ENCODE measurements at places on chromosomes 6 and 20.

- no peak for DNase-seq
These were observed 3.0 kb upstream of the WFDC10A start for GRCh38 chr20:45626540-45626939.

GRCh38 chr6:144768551-144769075 lies 483.5 kb downstream of the UTRN start:
- no peak for DNase-seq

DNA sequence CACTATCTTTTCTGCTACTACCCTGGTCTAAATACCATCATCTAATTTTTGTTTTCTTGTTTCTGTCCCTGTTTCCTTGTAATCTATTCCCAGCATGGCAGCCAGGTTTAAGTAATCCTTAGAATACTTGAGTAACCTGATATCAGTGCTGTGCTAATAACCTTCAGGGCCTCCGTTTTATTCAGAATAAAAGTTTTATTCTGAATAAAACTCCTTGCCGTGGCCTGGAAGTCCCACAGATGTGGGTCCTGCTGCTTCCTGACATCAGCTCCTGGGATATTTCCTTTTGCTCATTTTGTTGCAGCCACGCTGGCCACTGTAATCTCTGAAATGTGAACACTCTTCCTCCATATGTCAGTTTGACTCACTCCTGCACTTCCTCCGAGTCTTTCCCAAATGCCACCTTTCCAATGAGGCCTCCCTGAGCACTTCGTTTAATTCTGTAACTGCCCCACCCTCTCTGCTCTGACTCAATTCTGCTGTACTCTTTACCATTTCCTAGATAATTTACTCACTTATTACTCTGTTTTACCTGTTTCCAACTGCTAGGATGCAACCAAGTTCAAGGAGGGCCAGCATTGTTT lies 114.0 kb upstream of the FOXA2 start:
- DNase-seq = no peak

DNA sequence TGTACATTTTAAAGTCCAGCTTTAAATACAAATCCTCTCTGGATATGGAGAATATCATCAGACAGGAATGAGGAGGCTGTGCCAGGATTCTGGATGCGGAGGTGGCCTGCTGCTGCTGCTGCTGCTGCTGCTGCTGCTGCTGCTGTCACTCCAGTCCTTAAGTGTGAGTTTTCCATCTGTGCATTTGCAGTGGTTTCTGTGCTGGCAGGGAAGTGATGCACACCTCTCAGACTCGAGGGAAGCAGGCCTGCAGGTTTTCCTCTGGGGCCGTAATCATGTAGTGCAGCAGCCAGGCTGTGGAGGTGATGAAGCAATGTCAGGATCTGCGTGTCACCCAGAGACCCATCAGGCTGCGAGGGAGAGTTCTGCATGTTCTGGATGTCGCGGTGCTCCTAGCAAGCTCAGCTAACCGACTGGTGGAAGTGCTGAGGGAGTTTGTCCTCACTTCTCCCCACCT lies 32.0 kb downstream of the CFAP61 start:
- DNase-seq = no peak

- no peak for DNase-seq
These were observed 306.3 kb downstream of the ADGRB3 start for GRCh38 chr6:68941345-68941744.

GRCh38 chr6:94487371-94487770 lies 1068.0 kb upstream of the EPHA7 start:
- DNase-seq = no peak

- DNase-seq = no peak
These were observed 76.6 kb downstream of the DZANK1 start for GRCh38 chr20:18390201-18390600.

DNA sequence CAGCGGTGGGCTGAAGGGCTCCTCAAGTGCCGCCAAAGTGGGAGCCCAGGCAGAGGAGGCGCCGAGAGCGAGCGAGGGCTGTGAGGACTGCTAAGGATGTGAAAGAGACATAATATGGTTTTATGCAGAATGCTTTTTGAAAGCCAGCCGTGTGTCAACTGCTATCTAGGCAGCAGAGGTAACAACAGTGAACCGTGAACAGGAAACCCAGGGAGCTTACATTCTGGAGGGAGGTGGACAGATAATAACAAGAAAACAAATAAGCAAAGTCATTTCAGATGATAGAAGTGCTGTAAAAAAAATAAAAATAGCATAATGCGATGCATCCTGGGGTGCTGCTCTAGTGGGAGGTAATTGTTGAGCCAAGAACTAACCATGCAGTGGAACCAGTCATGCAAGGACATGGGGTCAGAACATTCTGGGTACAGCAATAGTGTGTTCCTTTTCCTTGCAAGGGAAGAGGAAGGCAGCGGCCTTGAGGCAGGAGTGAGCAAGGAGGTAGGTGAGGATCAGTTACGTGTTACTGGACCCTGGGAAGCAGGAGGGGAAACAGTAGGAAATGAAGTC lies 134.4 kb upstream of the TMEM170B start:
- DNase-seq = no peak

DNA sequence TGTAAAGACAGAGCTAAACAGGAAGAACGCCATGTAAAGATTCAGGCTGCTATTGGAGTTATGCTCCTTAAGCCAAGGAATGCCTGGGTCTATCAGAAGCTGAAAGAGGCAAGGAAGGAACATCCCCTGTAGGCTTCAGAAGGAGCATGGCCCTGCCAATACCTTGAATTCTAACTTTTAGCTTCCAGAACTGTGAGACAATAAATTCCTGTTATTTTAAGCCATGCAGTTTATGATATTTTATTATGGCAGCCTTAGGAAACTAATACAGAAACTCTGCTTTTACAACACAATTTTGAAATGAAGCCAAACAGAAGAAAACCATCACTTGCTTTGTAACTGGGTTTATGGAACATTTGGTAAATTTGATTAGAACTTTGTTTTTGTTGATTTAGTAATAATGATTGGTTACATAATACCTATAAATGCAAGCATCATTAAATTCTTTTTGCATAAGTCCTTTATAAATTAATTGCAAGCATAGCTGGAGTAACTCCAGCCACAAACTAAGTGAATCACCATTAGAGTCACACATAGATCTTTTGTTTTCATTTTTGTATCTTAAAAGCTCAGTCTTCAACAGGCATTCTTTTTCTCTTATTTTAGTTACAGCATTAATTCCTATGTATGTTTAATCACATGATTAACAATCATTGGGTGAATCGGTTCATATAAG lies 33.5 kb upstream of the TSPYL1 start:
- no peak for DNase-seq

DNA sequence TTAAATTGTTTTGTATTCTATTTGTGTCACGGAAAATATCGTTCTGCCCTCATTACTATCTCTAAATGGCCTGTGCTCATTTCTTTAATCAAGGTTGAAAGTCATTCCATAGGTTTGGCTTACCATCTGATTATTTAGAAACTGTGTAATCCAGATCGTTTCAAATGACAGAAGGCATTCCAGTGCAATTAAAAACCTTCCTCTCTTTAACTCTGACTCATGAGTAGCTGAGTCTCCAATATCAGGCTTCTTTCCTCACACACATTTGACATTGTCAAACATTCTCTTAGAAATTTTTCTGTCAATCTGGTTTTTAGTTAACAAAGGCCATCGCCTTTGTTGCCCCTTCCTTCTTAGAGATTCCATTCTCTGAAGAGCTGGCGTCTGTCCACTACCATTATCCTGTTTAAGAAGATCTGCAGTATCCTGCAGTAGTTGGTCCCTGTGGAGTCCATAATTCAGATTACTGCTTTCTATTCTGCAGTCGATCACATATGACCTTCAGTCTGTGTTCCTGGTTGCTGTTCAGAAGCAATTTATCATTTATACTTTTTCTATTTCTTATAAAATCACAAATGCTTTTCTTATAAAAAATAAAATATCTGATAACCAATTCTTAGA lies 3.9 kb upstream of the TRDN start:
- no peak for DNase-seq

- no peak for DNase-seq
These were observed 127.0 kb downstream of the PHACTR3 start for GRCh38 chr20:59731376-59731775.

DNA sequence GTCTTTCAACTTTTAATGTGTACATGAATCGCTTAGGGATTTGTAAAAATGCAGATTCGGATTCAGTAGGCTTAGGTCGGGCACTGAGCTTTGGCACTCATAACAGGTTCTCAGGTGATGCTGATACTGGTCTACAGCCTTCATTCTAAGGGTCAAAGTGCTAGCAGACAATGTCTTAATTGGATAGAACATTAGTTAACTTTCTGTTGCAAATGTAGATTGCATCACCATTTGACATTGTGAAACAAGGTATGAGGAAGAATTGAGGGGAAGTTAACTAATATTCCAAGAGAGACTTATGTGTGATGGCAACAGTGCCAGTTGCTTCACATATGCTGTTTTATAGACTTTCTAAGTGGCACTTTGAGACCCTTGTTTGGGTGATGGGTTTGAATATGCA lies 86.9 kb downstream of the MLIP start:
- no peak for DNase-seq

DNA sequence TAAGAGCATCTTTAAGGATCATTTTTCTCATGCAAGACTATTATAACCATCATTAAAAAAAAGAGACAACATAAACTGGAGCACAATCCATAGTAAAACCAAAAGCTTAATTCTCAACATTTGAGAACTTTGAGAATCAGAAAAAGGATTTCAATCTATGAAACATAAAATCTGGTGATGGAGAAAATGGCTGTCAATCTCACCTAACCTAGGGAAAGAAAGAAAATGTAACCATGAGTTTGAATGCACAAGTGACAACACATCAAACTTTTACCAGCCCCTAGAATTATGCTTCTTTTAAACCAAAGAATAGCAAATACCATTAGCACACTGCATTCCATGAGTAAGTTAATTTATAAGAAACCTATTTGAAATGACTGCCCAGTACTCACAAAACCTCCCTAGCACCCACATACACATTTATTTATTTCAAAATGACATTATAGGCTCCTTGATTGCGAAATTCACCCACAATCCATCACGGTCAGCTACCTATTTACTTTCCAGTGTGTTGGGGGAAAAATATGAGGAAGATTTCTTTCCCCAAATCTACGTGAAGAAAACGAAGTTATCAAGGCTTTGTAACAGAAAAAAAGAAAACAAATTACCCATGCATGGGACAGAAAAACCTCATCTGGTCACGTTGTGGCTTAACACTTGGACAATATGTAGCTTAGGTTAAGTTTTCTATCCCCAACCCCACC lies 828 bp downstream of the ASCC3 start:
- DNase-seq = no peak

DNA sequence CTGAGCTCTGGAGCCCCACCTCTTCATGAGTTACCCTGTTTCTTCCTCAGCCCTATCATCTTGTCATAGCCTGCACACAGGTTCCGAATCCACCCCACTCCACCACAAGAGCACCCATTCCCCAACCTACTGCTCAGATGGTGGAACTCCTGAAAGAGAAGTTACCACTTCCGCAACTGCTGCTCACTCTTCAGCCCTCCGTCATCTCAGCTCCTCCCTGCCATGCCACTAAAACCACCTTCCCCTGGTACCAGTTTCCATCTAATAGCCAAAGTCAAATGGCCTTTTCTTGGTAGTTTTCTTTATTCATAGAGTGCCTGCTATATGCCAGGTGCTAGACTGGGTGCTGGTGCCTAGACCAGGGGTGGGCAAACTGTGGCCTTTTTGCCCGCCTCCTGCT lies 3.9 kb downstream of the RAB22A start:
- DNase-seq = no peak

DNA sequence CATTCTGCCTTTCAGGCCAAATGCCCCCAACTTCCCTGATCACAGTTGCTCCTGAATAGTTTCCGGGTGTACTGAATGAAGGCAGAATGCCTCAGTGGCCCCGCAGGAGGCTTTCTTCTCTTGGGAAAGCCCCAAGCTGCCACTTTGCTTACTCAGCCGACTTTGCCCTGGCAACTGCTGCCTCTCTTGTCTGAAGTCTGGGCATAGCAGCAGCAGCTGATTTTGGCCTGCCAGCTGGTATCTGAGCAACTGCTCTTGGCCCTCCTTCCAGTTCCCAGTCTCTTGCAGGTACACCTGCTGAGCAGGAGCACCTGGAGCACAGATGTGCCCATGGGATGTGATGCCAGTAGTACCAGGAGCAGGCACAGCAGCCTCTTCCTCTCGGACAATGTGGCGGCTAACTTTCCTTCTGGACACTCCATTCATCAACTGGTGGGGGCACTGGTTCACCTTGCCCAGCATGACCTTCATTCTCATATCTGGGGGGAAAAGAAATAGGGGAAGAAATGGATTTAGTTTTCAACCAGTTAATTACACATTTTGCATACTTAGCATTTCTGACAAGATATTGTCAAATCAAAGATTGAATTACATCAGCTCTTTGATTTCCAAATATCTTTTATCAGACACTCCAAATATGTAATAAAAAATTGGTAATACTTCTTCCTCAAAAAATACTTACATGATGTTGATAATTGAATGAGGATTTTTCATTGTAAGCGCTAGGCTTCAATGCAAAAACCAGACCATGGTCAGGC lies 468.2 kb downstream of the PKHD1 start:
- DNase-seq = no peak

Data from GOT3 (cell line).